ENCODE measurements at places on chromosomes 1 and 21.

DNA sequence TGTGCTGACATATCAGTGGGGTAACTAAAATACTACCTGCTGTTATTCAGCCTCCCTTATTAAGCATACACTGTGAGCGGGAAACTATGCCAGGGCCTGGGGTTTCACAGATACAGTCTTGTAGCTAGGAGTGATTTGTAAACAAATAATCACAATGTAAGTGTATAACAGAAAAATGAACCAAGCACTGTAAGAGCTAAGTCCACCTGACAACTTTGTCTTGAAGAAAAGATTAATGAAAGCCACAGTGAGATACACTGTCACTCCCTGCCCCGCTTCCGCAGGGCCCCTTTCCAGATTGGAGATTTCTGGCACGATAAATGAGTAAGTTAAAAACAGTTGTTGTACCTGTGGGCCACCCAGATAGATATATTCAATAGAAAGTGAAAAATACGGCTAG is 4.8 kb downstream of the RCAN3 start:
- peak; percentile 71 for DNase-seq

- DNase-seq, result no peak
Measured at GRCh38 chr1:60390593-60391282, 317.2 kb upstream of the C1orf87 start.

- DNase-seq, result no peak
Measured at GRCh38 chr1:207808911-207809555, 57.2 kb downstream of the CD46 start.

DNA sequence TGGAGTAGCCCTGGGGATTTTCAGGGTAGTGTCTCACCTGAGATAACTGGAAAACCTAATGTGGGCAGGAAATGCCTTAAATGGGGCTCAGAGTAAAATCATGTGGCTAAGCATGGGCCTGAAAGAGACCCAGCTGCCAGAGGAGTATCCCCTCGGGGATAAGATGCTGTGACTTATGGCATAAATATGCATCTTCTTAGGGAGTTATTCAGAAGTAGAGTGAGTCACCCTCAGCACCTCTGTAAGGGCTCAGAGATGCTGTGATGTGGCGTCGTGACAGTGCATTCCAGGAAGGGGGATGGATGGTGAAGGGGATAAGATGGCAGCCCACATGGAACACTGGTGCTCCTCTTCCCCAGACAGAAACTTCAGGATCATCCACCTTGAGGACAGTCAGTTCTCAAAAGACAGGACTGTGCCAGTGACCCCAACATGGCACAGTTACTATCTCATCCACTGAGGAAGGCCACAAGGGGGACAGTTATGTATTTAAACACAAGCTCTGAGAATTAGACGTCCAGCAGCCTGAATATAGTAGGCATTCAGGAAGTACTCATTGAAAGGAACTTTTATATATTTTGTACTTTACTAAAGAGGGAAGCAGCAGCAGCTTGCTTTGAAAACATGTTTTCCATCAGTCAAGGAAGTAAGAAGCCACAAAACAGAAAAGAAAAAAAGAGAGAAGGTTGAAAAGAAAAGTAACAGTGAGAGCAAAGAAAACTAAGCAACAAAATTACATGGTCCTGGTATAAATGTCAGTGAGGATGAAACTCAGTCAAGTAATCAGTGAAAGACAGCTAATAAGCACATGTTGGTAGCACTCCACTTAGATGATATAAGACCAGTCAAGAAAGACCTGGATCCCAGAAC is 8.3 kb downstream of the IL24 start:
- peak; percentile 70 for DNase-seq

DNA sequence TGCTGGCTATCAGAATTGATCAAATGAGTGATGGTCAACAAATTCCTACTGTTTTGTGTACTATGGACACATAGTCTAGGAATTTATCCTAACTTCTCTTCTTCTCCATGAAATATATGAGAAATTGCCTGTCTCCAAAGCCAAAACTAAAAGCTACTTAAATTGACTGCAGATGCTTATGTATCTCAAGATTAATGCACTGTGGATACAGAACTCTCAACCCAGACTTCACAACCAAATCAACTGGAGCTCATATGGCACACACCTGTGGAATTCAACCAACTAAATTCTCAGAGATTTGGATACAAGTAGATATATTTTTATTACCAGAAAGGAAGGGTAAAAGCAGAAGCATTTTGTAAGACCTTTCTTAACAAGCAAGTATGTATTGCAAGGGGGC is 566.1 kb downstream of the LTN1 start:
- DNase-seq, result no peak

- DNase-seq, result no peak
Measured at GRCh38 chr21:31988492-31989290, 115.9 kb downstream of the HUNK start.

- DNase-seq, result no peak
Measured at GRCh38 chr1:218945050-218945449, 228.6 kb upstream of the LYPLAL1 start.

GRCh38 chr1:20883766-20884165 is 96.7 kb upstream of the HP1BP3 start:
- no peak for DNase-seq

GRCh38 chr1:97739596-97740103 is 181.2 kb downstream of the DPYD start:
- DNase-seq, result no peak

DNA sequence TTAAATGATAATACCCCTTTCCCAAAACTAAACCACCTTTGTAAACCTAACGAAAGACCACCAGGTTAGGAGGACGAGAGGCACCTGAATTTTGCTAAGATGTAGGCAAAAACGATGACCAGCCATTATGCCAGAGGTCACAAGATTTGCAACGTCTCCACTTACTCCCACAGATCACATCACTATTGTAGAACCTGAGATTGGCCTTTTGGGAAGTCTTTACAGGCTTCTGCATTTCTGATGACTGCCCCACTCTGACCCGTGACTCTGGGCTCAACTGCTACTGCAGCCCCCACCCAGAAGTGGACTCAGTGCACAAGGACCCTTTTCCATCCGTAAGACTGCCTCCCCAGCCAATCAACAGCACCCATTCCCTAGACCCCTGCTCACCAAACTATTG is 36.4 kb upstream of the COL6A2 start:
- DNase-seq, result no peak

GRCh38 chr1:2530513-2531361 is 674 bp upstream of the HES5 start:
- no peak for DNase-seq

GRCh38 chr1:64630611-64631010 is 114.3 kb upstream of the RAVER2 start:
- no peak for DNase-seq

- no peak for DNase-seq
Measured at GRCh38 chr1:242787968-242788367, 263.5 kb upstream of the PLD5 start.

GRCh38 chr1:34785875-34786470 is 5.0 kb downstream of the GJB3 start:
- no peak for DNase-seq

DNA sequence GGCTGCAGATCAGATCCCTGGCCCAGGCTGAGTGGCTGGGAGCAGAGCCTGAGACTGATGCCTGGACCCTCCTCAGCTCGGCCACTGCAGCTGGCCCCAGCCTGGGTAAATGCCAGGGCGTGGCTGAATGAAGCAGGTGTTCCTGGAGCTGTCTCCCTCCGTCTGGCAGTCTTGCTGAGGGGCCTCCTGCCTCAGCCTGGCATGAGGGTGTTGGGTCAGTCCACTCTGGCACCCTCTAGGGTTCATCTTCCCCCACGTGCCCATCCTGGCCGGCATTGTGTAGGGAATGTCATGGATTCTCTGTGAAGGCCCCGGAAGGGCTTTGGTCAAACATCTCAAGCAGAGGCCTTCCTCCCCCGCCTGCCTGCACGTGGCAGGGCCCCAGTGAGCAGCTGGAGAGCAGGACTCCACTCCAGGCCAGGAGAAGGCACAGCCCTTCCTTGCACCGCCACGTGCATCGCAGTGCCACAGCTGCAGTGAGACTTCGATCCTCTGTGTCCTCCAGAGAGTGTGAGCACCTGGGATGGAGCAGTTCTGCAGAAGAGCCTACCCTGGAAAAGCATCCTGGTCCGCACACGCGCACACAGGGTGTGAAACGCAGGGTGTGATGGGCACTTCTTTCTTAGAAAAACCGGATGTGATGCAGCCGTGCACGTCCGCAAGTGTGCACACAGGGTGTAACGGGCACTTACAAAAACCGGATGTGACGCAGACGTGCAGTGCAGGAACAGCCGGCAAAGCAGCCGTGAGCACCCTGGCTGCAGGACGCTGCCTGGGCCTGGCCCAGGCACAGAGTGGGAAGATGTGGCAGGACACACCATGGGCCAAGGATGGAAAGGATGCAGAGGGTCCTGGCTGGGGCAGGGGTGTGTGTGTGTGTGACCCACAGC is 4.6 kb upstream of the KRTAP10-4 start:
- DNase-seq, result peak; percentile 56

DNA sequence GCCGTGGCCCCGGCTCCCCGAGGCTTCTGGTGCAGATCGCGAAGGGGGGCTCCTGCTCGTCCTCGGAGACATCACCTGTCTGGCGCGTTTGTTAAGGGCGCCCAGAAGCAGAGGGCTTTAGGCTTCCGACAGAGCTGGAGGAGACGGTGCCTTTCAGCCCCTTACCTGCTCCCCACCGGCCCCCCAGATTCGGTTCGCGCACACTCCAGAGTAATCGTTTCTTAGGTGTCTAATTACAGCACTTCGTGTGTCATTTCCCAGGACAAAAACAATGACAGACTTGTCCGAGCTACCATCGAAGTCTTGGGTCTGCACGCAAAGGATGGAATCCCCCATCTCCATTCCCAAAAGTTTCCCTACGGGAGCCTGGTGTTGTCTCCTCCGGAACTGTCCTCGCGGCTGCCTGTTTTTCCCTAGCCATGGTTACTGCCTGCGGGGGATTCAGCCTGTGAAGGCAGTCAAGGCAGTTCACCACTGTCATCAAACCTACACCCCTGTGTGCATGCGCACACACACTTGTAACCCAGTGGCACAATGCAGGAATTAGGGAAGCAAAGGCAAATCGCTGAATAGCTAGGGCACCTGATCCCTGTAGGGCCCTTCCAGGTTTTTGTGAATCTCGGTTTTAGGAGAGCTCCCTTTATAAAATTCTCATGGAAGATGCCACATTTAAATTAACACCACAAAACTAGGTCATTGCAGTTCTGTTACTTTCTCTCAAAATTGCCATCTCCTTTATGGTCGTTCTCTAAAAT is 738 bp upstream of the CDC42BPA start:
- no peak for DNase-seq

- DNase-seq, result no peak
Measured at GRCh38 chr1:153180556-153180955, 22.7 kb upstream of the LELP1 start.

- DNase-seq, result no peak
Measured at GRCh38 chr21:27693376-27693775, 726.5 kb upstream of the ADAMTS5 start.

DNA sequence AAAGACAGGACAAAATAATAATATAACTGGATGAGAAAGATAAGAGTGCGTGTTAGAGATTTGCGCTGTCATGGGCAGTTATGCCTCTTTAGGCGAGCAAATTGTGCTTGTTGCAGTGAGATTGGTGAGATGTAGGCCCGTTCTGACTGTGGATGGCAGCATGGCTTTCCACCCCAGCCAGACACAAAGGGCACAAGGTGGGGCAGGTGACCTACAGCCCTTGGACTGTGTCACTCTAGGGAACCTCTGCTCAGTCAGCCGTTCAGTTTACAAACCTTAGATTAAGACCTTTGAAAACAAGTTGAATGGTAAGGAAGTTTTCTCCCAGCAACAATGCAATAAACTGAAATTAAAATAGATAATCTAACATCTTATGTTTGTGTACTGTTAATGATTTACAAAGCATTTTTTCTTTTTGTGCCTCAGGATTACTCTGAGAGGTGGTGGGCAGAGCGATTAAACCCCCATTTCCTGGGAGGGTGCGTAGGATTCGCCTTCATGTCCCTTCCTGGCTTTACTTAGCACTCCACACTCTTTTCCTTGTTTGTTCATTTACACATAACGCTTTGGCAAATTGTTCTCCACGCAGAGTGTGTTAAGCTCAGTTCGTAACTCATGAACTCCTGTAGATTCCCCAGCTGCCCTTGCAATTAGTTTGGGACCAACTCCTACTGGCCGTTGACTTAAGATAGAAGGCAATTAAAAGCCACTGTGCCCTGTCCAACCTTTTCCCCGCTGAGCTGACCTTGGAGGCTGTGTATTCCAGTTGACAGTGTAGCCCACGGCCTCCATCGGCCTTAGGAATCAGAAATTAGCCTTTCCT is 58.1 kb upstream of the IGSF5 start:
- no peak for DNase-seq

- no peak for DNase-seq
Measured at GRCh38 chr1:117104986-117105385, 16.6 kb downstream of the TRIM45 start.

- no peak for DNase-seq
Measured at GRCh38 chr1:25030012-25030411, 99.9 kb upstream of the RUNX3 start.

GRCh38 chr1:25847929-25848328 is 11.3 kb downstream of the AUNIP start:
- DNase-seq, result no peak

- no peak for DNase-seq
Measured at GRCh38 chr1:28613175-28613574, 21.1 kb downstream of the RAB42 start.

DNA sequence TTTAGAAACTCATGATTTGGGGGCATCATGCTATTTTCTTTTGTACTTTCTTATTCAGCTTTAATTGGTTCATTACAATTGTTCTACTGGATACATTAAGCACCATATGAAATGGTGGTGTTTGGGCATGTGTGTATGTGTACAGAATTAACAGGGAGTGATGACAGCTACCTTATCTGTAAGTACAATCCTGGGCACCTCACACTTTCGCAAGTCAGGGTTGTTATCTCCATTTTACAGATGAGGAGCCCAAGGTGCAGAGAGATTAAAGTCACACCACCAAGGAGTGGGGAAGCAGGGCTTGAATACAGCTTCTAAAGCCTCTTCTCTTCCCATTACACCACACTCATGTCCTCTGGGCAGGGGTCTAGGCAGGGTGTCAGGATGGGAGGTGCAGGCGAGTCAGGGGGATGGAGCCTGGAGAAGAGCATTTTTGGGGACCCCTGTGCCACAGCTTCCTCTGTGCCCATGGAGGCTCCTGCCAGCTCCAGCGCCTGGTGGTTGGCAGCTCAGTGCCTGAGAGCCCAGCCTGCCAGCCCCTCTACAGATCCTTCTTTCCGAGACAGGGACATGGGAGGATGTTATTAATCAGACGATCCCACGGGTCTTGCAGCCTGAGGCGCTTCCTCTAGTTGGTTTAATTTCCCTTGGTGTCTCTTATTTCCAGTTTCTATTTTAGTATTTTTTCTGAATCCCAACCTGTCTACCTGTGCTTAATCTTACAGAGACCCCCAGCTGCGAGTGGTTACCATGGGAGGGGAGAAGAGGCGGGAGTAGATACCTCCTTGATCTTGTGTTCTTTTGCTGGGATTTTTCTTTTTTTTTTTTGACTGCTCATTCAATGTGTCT is 126.2 kb upstream of the CD34 start:
- no peak for DNase-seq

- DNase-seq, result no peak
Measured at GRCh38 chr1:189678779-189679178, 798.9 kb downstream of the BRINP3 start.

GRCh38 chr21:14451546-14451945 is 68.6 kb upstream of the HSPA13 start:
- DNase-seq, result no peak

GRCh38 chr21:29637134-29637533 is 302.7 kb downstream of the GRIK1 start:
- no peak for DNase-seq

Data from activated effector memory CD4-positive, alpha-beta T cell treated with anti-CD3 and anti-CD28 coated beads, Interleukin-2, amount 50 U/mL, for 16 hours (primary cell).